ENCODE measurements at places on chromosomes 5 and 9.

DNA sequence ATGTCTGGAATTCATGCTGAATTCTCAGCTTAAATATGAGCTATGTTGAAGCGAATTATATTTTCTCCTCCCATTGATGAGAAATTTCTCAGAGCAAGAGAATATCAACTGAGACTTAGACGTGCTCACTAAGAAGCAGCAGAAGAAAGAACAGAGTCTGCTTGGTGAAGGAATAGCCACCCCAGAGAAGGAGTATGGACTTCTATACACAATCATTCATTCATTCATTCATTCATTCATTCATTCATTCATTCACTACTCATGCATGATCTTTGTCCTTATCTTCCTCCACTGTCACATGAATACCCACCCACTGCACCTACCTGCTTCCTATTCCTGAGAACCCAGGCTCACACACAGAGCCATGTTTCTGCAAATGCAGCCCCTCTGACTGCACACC is 206.6 kb downstream of the DEPDC1B start:
- no peak for DNase-seq

GRCh38 chr5:132971483-132972435 is 8.3 kb upstream of the AFF4 start:
- no peak for DNase-seq

- DNase-seq, result no peak
Measured at GRCh38 chr5:129724222-129724621, 23.7 kb upstream of the MINAR2 start.

GRCh38 chr5:111461255-111461671 is 51.1 kb downstream of the STARD4 start:
- peak; percentile 62 for DNase-seq

GRCh38 chr9:136865768-136866103 is 372 bp downstream of the EDF1 start:
- DNase-seq, result no peak

DNA sequence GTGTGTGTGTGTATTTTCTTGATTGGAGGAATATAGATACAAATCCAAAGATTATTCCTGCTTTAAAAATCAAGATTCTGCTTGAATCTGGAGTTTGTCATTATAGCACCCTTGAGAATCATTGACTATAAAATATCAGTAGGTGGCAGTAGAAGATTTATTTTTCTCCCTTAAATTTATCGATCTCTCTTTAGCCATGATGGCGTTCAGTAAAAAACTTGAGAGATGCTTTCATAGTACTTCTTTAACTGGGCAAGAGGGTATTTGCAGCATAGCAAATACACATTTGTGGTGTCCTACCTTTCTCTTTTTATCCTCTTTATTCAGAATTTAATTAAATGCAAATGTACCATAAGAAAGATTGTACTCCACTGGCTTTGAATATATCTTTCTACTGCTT is 307.7 kb downstream of the ADGRV1 start:
- peak; percentile 58 for DNase-seq

All from RWPE1 (cell line).